ENCODE measurements at places on chromosomes 2 and 18.

- DNase-seq = no peak
Observed at GRCh38 chr2:192286093-192286701, 91.5 kb upstream of the TMEFF2 start.

- no peak for DNase-seq
Observed at GRCh38 chr2:207766041-207766551, 3.6 kb downstream of the FZD5 start.

DNA sequence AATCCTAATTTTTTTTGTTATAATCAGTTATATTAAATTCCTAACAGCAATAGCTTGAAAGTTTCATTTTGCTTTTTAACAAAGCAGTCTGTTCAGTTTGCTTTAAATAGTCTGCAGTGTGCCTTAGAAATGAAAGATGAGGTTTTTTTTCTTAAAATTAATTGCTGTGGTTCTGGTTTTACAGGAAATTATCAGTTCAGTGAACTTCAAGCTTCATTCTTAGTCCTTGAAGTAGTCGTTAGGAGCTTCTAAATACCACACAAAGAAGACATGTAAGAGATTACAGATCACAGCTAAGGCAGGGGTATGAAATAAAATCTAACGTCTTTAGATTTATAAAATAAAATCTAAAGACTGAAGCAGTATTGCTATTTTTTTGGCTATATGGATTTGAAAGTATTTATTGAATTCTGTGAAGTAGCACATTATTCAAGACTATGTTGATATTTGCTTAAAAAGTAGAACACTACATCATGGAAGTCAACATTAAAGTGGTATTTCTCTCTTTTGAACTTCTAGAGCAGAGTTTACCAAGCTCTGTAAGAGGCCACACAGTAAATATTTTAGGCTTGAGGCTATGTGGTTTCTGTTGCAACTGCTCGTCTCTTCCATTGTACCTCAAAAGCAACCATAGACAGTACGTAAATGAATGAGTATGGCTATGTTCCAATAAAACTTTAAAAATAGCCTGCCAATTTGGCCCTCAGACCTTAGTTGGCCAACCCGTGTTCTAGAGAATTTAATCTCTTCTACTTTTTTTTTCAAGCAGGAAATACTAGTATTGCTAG is 81.5 kb upstream of the STON1 start:
- no peak for DNase-seq

- DNase-seq = no peak
Observed at GRCh38 chr2:112493048-112493447, 11.1 kb downstream of the TTL start.

- DNase-seq = no peak
Observed at GRCh38 chr18:59377613-59378337, 18.7 kb upstream of the LMAN1 start.

DNA sequence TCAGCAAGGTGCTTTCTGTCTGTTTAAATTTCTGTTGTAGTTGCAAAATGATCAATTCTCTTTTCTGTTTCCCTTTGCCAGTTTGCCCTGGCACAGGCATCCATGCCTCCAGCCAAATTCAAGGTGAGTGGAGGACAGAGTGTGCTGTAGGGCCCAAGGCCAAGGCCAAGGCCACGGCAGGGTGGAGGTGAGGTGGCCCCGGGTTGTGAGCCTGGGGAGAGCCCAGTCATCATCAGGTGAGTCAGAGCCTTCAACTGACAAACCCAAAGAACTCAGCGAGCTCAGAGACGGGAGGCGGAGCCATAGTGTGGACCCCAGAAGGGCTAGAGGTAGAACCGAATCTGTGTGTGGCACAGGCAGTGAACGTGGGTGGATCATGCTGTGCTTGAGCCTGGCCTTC is 55.7 kb downstream of the BCL2L11 start:
- DNase-seq = no peak

DNA sequence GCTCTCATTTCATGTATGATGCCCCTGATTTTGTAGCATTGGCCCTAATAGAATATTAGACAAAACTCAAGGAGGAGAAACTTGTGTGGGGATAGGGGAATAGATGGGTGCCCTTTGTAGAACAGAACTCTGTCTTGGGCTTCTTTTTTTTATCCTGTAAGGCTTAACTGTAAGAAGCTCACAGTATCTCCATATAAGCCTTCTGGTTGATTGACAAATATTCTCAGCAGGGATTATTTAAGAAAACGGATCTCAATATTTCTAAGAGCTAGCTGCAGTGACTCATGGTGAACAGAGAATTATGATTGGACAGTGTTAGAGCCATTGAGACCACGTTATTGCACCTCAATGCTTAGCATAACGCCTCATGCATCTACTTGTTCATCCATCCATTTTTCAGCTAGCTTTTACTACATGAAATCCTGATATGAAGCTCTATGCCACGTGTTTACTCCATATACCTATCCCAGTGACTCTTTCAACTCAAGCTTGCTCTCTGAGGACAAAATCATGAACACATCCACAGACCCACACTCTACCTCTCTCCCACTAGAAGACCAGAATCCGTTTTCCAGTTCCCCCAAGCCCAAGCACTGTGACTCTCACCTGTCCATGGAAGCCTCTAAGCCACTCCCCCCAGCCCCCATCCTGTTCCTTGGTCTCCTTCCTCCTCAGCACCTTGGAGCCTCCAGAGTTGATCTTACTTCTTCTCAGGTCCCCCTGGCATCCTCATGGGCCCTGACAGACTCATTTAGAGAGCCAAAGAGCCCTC is 99.2 kb downstream of the BCL2L11 start:
- DNase-seq = no peak

GRCh38 chr2:227030789-227031188 is 133.2 kb downstream of the COL4A4 start:
- no peak for DNase-seq

DNA sequence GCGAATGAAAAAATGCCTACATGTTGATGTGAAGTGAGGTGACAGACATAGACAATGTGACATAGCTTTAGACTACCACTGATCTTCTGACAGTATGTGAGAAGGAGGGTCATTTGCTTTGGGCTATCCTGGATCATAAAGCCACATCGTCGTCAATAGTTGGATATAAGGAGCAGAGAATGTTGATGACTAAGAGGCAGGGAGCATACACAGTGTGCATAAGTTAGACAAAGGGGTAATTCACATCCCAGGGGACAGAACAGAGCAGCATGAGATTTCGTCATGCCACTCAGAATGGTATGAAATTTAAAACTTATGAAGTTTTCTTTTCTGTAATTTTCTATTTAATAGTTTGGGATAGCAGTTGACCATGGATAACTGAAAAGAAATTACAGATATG is 403.2 kb downstream of the DSC3 start:
- DNase-seq = no peak

DNA sequence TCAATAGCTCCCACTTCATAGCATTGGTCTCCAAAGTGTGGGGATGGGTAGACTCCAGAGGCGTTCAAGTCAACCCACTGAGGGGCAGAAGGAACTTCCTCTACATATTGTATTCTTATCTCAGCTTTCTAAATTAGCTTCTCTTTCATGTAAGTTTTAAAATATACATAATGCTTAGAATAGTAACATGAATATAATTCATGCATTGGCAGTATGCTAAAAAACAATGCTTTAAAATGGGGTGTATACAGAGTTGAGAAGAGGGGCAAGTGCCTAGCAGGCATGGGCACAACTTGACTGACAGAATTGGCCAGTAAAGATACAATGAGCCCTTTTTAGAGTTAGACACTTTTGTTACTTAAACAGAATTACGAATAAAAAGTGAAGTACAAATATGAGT is 212.2 kb downstream of the ZRANB3 start:
- DNase-seq = no peak

GRCh38 chr2:229740279-229740678 is 25.9 kb upstream of the DNER start:
- no peak for DNase-seq

DNA sequence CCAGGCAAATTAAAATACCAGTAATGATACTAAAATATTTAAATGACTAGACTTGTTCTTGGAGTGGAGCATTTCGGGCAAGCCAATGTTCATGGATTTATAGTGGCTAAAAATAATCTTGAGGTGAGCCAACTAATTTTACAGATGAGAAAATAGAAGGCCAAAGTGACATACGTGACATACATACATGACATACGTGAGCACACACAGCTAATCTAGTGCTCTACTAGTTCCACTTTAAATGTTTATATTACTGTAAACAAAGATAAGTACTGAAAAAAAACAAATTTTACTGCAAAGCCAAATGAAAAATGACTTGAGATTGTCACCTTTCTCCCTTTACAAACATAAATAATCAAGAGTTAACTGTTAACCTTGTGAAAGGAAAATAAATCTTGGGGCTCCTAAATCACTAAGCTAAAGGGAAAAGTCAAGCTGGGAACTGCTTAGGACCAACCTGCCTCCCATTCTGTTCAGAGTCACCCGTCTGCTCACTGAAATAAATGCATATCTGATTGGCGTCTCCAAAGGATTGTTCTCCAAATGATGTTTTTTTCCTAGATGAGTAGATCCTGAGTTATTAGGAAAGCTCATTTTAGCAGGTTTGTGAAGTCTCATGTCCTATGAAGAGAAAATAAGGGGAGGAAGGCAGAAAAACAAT is 96.7 kb downstream of the PMS1 start:
- DNase-seq = no peak

- no peak for DNase-seq
Observed at GRCh38 chr2:113677330-113677729, 50.3 kb downstream of the RABL2A start.

DNA sequence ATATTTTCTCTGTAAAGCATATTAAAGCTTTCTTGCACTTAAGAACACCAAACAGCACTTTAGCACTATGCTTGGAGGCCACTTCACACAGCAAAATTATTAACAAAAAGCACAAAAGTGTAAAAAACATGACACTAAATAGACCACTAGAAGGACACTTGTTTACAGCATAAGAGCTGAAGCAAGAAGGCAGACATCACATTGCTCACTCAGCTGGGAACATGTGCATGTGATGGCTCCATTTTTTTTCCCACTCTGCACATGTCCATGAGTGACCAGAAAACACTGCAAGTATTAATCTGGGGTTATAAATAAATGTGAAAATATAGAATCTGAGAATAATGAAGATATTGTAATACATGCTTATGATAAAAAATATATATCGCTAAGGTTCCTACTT is 103.1 kb upstream of the MAPRE2 start:
- no peak for DNase-seq

DNA sequence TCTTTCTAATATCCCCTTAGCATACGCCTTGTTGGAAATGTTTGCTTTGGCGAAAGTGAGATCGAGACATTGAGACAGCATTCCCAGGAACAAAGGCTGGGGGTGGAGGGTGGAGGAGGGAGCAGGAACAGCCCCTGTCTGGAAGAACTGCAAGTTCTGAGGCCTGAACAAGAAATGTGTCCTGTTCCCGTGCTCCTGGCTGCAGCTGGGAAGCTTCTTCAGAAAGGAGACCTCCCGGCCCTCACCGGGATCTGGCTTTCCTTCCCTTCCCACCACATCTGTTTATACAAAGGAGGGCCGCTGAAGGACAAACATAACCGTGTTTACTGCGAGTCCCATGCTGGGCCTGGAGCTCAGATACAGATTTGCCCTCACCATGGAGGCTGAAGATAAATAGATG is 35.9 kb downstream of the AFF3 start:
- DNase-seq = no peak

- DNase-seq = no peak
Observed at GRCh38 chr2:3040496-3041140, 337.0 kb downstream of the EIPR1 start.

- DNase-seq = no peak
Observed at GRCh38 chr2:155223781-155224406, 525.4 kb downstream of the KCNJ3 start.

DNA sequence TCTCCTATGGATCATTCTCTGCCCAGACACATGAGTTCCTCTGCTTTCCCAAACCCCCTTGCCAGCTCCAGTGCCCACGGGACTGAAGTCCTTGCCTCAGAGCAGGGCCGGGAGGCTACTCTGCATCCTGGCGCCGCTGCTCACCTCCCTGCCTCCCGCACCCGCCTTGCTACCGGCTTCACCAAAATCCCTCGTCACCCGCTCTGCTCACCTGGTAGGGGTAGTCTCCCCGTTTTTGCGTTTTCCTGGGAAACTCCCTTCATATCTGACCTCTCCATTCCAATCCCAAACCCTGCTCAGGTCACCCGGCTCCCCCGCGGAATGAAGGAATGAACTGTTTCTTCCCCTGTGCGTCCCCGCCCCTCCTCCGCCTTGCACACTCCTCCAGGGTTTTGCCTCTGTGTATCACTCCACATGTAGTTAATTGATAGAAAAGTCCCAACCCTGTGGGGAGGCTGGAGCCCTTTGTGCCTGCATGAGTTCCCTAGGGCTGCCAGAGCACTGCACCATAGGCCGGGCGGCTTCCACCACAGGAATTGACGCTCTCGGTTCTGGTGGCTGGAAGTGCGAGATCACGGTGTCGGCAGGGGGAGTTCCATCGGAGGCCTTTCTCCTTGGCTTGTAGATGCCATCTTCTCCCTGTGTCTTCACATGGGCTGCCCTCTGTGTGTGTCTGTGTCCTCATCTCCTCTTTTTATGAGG is 2.0 kb upstream of the DGKD start:
- DNase-seq = no peak

- DNase-seq = no peak
Observed at GRCh38 chr2:98876741-98877140, 59.3 kb downstream of the CRACDL start.

DNA sequence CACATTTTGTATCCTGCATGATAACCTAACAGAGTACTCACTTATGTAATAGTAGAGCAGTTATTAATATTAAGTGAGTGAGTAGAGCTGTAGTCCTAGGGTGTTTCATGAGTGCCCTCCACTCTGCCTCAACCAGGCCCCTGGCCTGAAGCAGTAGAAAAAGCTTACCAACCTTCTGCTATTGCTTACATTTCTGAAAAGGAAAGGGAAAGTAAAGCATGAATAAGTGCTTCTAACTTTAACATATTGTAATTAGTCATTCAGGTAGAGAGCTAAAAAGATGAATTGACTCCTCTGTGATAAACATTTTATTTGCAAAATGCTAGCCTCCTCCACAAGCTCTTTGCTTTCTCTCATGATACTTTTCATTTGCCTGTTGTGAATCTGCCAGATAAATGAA is 94.7 kb upstream of the RPE start:
- no peak for DNase-seq

DNA sequence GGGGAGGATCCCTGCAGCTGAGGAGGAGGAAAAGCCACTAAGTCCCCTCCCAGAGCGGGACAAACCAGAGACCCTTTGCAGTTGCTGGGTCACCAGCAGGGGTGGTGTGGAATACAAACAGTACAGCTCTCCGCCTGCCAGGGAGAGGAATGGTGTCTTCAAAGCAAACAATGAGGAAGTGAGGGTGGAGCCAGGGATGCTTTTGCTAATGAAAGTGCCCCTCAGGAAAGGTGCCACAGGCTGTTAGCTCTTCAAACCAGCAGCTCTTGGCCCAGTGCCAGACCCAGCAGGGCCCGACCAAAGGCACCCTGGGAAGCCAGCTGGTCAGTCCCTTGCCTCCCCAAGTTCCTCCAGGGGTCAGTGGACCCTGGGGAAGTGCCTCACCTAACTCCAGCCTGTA is 102.8 kb downstream of the HIBCH start:
- DNase-seq = no peak

- DNase-seq = no peak
Observed at GRCh38 chr2:152161598-152161997, 14.0 kb downstream of the STAM2 start.
